Stimulated activated CD8-positive, alpha-beta memory T cell treated with anti-CD3 and anti-CD28 coated beads, Interleukin-15, amount 100 ng/mL, for 24 hours (primary cell): ENCODE measurements at places on chromosomes 2 and 18.

DNA sequence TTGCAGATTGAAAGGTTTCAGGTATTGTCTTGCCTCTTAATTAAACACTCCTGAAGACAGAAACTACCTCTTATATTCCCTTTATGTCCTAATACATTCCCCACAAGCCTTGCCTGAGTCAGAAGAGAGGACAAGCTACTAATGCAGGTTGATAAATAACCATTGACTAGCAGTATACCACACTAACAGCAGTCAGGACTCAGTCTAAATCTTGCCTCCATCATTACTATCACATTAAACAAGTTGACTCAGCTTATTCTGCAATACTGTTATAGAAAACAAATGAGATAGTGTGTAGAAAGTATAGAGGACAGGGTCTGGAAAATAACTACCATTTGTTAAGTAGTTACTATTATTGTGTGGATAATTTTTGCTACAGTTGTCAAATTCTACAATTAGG is 63.8 kb downstream of the TTC21B start:
- no peak for DNase-seq

GRCh38 chr2:222722327-222722946 is 51.0 kb downstream of the MOGAT1 start:
- DNase-seq = no peak

GRCh38 chr2:48169141-48169592 is 262.9 kb upstream of the FBXO11 start:
- no peak for DNase-seq

- no peak for DNase-seq
Measured at GRCh38 chr2:221002101-221002685, 569.9 kb downstream of the EPHA4 start.

DNA sequence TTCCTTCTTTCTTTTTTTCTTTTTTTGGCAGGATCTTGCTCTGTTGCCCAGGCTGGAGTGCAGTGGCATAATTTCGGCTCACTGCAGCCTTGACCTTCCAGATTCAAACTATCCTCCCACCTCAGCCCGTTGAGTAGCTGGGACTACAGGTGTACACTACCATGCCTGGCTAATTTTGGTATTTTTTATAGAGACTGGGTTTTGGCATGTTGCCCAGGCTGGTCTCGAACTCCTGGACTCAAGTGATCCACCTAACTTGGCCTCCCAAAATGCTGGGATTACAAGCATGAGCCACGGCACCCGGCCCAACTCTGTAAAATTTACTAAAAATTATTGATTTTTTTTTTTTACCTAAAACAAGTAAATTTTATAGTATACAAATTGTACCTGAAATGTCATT is 360.8 kb downstream of the ALK start:
- DNase-seq = no peak

DNA sequence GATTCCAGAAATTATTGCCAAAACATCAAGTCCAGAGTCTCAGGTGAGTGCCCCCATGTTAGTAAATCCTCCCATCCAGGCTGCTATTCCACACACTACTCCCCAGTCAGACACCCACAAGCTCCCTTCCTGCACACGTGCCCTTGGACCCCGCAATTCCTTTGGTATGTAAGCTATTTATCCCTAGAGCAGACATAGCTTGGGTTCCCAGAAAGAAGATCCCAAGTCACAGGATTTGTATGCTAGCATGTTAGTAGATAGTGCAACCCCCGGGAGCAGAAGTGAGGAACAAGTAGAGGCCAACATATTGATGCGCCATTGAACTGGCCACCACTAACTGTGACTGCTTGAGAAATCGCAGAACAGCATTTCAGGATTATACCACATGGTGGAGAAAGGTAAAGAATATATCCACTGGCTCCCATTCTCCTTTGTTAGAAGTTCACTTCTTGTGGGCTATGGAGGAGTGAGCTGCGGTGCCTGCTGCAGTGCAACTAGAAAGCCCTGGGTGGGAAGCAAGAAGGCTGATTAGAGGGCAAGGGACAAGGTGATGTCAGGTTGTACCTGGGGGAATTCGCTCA is 137.5 kb upstream of the CHAC2 start:
- DNase-seq = no peak

DNA sequence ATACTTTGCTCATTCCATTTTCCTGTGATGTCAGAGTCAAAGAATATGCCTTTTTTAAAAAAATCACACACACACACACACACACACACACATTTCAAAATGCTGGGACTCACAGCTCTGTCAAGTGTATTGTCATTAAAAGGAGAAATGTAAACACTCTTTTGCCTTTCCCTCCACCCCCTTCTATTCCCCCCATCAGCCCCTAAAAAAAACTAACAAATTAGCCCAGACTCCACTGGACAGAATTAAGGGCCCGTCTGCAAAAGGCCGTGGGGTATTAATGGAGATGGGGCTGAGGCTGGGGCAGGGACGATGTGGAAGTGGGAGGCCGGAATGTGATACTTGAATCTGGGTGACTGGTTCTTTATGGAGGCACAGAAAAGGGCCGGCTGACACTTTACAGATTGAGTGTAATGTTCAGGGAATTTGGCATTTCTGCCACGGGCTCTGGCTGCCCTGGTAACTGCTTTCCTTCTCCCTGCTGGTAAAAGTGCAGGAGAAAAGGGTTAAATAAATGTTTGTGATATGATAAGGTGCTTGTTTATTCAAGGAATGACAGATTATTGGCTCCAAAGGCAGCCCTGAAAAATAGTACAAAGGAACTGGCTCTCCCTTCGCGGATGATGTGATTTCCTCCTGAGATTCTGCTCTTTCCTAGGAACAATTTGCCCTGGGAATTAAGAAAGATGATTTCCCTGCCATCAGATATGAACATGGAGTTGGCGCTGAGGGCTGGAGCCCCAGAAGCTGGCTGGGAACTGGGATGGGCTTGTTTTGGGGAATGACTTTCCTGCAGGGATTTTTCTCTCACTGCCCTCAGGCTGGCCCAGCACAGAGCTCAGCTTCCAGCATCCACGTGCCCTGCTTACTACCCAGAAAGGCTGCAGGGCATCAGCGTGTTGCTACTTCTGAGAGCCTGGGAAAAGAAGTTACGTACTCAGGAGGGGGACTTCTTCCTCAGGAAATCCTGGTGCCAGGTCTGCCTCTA is 52.8 kb upstream of the CTAGE1 start:
- no peak for DNase-seq

DNA sequence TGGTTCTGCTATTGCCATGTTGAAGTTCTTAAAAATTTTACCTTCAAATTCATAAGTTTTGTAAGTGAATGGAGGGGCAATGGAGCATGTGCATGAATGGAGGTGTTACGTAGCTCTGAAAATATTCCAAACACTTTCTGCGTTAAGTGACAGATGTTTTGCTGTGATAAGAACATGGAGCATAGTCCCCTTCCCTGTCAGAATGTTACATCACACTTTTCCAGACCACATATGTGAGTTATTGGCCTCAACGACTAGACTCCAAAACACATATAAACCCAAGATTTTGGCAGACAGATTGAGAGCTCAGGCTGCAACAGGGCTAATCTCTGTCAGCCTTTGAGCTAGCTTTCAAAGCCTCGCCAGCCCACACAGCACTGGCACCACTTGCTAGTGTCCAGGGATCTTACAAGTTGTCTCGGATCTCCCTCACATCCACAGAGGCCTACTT is 27.2 kb upstream of the MFSD6 start:
- no peak for DNase-seq

- no peak for DNase-seq
Measured at GRCh38 chr2:151097895-151098294, 163.8 kb downstream of the RBM43 start.

DNA sequence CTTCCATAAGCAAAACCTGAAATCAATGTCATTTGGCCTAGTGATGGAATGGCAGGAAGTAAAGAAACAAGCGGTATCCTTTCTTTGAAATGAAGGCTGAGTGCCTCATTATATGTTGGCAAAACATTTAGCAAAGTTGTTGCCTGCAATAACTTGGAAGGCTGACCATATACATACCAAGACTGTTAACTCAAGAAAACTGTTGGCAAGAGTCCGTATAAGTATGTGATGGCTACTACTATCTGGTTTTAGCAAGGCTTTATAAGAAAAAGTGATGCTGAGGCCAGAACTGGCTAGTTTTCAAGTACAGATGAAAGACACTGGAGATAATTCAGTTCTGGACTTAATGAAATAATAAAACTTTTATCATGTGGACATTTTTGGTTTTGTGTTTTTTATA is 356.2 kb downstream of the ZNF521 start:
- no peak for DNase-seq

DNA sequence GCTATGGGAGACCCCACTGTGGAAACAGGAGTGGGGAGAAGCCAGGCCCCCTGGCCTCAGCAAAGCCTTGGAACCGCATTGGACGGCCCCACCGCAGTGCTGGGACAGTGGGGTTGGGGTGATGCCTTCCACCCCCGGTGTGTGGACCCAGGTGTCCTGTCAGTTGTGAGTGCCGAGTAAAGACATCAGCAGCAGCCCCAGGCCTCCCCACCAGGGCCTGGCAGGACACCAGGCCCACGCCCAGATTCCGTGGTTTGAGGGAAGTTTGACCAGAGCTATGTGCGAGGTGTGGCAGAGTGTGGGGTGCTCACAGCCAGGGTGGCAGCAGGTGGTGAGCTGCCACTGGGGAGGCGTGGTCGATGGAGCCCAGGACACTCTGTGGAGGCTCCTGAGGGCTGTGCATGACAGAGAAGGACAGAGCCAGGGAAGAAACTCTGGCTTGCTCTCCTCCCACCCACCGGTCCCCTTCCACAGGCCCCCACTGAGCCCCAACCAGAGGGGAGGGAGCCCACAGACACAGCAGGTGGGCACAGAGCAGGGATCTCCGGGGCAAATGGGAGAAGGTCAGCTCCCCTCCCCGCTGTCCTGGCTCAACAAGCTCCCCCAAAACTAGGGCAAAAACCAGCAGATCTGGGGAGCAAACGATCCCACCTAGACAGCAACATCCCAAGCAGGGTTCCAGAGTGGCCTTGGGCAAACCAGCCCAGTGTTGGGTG is 69.1 kb downstream of the TWIST2 start:
- DNase-seq = no peak

GRCh38 chr2:38417745-38418689 is 40.9 kb upstream of the ATL2 start:
- DNase-seq = no peak

GRCh38 chr18:3148930-3149535 is 70.7 kb downstream of the MYOM1 start:
- DNase-seq = no peak

- DNase-seq = no peak
Measured at GRCh38 chr2:104844807-104845551, 8.9 kb upstream of the POU3F3 start.

DNA sequence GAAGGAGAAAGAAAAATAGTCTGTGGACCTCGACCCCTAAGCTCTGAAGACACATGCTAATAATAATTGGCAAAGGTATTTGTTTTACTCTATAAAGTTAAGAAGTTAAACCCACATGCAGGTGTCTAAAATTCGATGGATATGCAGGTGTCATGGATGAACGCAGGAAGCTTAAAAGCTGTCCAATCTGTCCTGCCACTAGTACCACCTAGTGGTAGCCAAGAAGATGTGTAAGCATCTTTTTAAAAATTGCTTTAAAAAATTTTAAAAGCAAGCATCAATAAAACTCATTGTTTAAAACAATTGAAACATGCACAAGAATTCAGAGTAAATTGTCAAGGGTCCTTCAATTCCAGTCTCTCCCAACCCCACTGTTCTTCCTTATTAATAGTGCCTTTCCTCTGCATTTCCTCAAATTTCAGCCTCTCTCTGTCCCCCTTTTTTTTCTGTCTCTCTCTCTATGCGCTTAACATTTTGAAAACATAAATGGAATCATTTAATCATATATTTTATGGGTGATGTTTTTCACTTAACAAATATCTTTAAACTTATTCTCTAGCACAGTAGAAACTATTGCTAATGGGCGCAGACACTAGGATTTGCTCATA is 30.6 kb upstream of the PPP3R1 start:
- no peak for DNase-seq

GRCh38 chr18:48263192-48263853 is 145.9 kb downstream of the ZBTB7C start:
- DNase-seq = no peak

GRCh38 chr2:71479261-71479660 is 25.9 kb downstream of the DYSF start:
- no peak for DNase-seq

DNA sequence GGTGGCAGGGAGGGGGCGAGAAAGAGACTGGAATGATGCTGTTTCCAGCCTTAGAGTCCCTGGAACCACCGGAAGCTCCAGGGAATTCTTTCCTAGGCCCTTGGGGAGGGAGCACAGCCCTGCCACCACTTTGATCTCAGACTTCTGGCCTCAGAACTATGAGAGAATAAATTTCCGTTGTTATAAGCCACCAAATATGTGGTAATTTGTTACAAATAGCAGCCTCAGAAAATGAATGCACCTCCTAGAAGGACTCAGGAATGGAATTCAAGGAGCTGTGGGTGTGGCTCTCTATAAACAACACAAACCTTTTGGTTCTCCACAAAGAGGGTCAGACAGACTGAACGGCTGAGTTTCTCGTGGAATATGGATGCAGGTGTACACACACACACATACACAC is 144.5 kb downstream of the ACKR3 start:
- no peak for DNase-seq

- no peak for DNase-seq
Measured at GRCh38 chr2:119914266-119914665, 98.6 kb upstream of the EPB41L5 start.

DNA sequence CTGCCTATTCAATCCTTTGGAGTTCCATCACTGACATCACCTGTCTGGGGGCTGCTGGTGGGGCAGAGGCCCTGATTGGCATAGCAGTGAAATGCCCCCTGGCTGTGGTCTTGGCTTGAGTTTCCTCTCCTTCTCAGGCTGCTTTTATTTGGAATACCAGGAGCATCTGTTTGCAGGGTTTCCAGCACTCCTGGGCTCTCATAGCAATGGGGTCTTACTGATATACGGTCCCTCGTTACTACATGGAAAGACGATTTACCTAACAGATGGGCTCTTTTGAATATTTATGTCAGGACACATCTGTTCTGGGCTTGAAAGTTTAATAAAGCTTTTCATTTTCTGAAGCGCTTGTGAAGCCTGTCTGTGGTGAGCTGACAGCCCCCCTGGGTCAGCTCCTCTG is 230.3 kb downstream of the SLC4A3 start:
- no peak for DNase-seq

DNA sequence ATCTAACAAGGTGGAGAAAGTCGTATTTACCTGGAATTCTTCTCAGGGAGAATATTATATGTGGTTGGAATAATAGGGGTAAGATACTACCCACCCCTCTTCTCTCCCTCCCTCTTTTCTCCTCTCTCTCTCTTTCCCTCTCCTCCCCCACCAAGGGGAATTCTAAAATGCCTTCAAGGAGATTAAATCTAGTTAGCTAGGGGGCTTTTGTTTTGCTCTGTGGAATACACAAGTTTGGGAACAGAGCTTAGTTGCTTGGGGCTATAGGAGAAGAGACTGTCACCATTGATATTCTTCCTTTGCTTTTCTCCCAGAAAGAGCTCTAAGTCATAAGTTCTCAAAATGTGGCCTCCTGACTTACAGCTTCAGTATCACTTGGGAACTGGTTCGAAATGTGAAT is 34.5 kb downstream of the TAF1B start:
- DNase-seq = no peak
